ENCODE measurements at places on chromosomes 3 and 15.

DNA sequence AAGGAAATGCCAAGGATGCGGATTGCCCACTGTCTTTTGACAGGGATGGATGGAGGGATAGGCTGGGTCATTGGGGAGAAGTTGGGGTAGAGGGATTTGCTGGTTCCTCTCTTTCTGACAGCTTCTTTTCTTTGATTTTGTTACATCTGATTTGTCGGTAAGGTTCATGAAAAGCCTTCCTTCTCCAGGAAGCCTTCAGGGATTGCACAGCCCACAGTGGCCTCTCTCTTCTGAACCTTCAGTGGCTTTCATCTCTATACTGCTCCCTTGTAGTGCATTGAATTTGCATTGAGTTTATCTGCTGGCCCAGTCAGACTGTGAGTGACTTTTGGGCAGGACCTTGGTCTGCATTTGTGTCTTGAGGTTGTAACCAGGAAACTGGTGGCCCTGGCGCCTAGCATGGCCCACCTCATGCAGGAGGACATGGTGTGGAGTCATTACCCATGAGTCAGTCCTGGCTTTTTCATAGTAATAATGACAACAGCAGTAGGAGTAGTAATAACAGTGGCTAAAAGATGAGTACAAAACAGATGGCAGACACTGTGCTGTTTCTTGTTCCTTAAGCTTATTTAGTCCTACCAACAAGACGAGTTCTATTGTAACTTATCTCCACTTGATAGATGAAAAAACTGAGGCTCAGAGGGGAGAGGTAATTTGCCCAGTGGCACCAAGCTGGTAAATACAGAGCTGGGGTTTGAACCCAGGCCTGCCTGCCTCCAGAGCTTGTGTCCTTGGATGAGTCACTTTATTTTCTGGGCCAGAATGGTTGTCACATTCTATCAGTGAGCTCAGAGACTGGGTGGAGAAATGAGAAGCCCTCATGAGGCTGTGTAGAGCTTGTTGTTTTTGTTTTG is 28.4 kb downstream of the SMAD6 start:
- no peak for DNase-seq

DNA sequence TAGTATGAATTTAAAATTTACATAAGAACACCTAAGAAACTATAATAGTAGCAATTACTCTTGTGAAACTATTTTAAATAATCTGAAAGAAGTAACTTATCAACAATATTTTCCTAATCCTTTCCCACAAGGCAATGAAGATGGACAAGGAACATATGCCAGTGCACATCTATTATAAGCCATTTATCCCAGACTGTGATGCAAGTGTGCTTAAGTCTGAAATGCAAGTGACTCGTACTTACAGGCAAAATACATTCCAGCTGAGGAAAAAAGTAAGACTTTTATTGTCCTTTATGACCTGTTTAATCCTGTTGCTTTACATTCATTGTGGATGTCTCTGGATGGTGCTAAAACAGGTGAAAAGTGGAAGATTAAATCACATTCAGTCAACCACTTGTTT is 709.4 kb downstream of the ZNF385D start:
- DNase-seq = no peak

DNA sequence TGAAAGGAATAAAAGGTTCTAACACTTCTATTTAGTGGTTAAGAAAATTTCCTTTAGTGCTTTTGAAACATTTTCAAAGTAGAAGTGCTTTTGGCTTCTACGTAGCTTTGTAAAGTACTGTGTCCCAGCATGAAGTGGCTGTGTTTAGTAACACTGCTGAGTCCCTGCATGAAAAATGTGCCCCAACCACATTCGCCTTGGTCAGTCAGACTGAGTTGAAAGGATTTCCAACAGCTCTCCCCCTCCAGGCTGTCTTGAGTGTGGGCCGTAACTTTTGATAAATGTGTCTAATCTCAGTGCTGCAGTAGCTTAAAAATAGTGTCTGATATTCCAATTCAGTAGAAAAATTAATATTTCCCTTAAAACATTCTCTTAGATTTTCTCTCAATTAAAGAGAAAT is 115.0 kb downstream of the NR1D2 start:
- DNase-seq = no peak

DNA sequence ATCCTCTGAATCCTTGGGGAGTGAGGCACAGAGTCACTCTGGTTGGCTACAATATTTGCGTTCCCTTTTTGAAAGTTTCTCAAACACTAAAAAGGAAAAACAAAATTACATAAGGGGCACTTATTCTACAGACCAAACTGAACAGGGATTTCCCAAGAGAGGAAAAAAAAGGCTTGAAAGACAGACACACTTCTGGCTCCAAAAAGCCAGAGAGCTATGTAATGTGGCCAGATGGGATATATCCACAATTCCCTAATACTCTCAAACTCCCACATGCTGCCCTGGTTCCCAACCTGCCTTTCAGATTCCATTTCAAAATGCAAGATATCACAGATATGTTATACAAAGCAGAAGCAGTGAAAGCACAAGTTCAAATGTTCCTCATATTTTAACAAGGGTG is 1.6 kb downstream of the FRMD4B start:
- no peak for DNase-seq

DNA sequence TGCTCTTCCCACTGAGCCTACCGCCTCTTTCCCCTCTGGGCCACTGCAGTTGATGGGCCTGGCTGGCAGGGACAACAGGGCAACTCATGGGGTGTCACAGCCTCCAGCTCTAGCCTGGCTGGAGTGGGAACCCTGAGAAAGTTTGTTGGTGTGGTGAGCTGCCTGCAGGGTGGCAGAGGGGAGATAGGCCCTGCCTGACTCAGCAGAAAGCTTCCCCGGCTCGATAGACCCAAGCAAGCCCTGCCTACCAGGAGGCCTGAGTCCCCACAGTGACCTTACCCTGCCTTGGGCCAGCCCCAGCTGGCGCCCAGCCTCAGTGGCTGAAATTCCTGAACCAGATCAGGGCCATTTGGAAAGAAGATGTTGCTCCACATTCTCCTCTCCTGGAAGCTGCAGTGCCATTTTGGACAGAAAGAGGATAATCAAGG is 29.4 kb downstream of the ABTB1 start:
- no peak for DNase-seq

- no peak for DNase-seq
These were observed 42.8 kb upstream of the FEZF2 start for GRCh38 chr3:62416144-62416543.

DNA sequence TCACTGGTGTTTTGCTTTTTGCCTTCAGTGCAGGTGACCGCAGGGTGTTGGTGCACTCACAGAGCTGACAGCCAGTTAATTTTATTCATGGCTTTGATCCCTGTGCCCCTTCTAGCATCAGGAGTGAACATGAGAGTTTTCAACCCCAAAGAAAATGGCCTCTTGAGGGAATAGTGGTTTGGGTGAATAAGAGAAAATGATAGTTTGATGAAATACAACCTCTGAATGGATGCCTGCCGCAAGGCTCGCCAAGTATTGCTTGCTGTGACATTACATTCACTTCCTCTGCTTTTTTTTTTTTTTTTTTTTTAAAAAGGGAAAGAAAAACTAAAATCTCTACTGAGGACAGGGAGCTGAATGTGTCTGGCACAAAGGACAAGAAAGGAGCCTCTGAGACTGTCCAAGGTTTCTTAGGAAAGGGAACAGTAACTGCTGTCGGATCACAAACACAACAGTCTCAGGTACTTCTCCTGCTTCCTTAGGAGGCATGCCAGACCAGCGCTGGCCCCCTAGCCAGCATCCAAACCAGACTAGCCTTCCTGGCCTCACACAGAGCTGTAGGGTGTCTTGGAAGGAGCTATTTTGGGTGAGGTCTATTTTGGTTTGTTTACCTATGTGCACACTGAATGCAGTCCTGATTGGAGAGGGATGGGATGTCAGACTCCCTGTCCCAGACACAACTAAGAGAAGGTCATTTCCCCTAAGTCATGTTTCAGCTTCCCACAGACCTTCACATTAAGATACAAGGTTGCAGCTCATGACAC is 29.0 kb downstream of the CCDC80 start:
- DNase-seq = no peak

DNA sequence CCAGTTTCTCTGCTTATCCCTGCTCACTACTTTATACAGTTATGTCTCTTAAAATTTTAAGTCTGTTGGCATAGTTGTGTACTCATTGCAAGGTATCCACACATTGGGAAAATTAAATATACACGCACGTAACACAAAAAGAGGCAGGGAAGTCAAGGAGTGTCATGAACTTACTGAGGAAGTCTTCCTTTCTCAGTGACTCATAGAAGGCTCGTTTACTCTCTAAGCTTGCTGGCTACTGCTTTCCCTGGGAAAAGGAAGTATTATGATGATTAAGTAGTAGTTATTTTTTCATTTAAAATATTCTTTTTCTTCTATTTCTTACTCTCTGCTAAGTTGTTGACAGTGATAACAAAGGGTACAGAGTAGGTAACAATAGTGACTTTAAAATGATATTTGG is 287.3 kb downstream of the UBE2E2 start:
- DNase-seq = no peak

GRCh38 chr3:178382449-178383061 is 153.7 kb upstream of the KCNMB2 start:
- no peak for DNase-seq

Data from stimulated activated CD8-positive, alpha-beta memory T cell treated with anti-CD3 and anti-CD28 coated beads, Interleukin-15, amount 100 ng/mL, for 24 hours (primary cell).